ENCODE measurements at places on chromosomes 16 and 17.

GRCh38 chr17:65550075-65550662, 11.3 kb downstream of the AXIN2 start:
- H3K4me1 ChIP-seq, result no peaks in the 10 kb centered on the region
- no peaks in the 10 kb centered on the region for H3K36me3 ChIP-seq
- H3K4me3 ChIP-seq, result no peak overlapping the region
- H3K27ac ChIP-seq, result no peak overlapping the region
- H3K27me3 ChIP-seq, result no peaks in the 10 kb centered on the region

DNA sequence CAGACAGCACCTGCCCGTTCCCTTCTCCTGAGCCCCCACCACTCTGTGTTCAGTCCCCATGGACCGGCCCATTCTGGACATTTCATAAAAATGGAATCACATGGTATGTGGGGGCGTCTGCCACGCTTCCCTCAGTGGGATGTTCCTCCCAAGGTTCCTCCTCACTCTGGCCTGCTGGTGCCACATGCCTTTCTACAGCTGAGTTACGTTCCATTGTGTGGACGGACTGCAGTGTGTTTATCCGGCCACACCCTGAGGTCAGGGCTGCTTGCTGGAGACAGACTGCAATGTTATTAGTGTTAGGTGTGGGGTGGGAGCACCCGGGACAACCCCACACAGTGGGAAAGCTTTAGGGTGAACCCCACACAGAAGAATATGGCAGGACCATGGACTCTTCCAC, 5.9 kb upstream of the AATK start:
- H3K36me3 ChIP-seq, result no peaks in the 10 kb centered on the region
- no peaks in the 10 kb centered on the region for H3K27me3 ChIP-seq
- DNase-seq, result no peak
- no peaks in the 10 kb centered on the region for H3K4me1 ChIP-seq
- H3K27ac ChIP-seq, result no peak overlapping the region

DNA sequence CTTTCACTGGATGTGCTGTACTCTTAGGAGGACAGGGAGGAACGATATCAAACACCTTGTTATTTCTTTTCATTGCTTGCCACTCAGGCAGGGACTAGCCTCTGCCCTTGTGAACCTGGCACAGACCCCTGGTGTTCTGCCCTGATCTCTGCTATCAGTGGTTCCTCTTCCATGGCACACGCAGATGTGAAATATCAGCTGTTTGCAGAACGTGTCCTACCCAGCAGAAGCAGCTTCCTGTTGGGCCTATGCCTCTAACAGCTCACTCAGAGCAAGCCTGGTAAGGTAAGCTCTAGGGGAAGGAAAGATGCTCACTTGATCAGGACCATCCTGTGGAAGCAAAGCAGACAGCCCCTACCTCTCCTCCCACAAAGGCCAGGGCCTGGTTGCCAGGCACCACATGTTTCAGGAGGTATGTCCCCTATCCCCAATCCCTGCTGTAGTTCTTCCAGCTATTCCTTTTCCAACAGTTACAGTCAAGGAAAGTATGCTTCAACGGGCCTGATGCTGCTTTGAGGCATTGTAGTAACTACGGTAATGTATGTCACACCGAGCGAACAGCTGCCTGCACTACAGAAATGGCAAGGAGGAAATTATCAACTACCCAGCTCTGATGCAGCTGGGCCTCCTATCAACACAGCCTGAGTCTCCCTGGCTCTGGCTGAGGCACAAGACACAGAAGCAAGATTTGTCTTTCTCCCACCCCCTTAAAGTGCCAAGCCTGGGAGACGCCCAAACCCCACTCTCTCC, 41.3 kb upstream of the GFOD2 start:
- H3K27me3 ChIP-seq, result no peaks in the 10 kb centered on the region
- no peak overlapping the region for H3K4me3 ChIP-seq
- H3K36me3 ChIP-seq, result no peaks in the 10 kb centered on the region

DNA sequence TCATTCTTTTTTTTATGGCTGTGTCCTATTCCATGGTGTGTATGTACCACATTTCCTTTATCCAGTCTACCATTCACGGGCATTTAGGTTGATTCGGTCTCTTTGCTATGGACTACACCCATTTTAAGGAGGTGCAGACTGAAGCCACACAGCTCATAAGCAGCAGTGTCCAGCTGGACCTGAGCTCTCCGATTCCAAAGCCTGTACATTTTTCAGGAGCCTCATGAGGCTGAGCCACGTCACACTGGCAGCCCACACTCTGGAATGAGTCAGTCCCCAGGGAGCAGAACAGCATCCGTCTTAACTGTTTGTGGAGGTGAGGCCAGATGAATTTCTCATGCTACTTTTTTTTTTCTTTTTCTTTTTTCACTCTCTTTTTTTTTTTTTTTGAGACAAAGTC, 116.1 kb downstream of the C16orf95 start:
- no peaks in the 10 kb centered on the region for H3K36me3 ChIP-seq
- DNase-seq, result no peak
- H3K27ac ChIP-seq, result no peak overlapping the region

DNA sequence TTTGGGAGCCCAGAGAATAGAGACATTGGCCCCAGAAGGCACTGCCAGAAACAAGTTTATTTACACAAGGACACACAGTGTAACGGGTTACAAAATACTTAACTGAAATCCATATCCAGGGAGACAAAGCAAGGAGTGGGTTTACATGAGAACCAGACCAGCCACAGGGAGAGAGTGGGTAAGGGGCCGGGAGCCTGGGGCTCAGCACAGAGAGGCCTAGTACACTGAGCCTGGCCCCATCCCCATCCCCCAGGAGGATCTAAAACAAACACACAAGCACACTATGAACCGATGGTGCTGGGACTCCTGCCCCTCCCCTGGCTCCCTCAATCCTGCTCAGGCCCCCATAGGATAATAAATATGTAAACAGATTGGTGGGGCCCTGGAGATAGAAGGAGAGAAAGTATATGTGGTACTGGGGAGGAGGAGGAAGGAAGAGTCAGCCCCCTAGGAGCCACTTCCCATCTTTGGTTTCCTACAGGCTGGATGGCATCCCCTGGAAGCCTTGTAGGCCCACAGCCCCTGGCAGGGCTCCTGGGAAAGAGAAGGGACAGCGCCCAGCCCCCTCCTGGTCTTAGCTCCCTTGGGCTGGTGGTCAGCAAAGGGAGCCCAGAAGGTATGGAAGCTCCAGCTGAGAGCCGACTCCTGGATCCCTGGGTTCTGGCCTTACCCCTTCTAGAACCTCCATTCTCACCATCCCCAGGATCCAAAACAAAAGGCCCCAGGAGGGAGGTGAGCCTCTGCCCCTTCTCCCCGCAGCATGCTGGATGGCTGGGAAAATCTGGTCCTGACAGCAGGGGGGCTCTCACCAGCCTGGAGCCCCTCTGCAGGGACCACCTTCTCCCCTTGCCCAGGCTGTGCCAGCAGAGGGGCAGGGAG, 6.4 kb downstream of the G6PC3 start:
- peak overlapping the region; percentile 40 for H3K27ac ChIP-seq
- H3K36me3 ChIP-seq, result peaks cover 9% of the 10 kb centered on the region
- no peaks in the 10 kb centered on the region for H3K27me3 ChIP-seq
- H3K4me3 ChIP-seq, result no peak overlapping the region
- DNase-seq, result no peak
- H3K4me1 ChIP-seq, result no peaks in the 10 kb centered on the region

GRCh38 chr17:40203131-40203530, 16.0 kb upstream of the WIPF2 start:
- H3K4me3 ChIP-seq, result no peak overlapping the region
- H3K4me1 ChIP-seq, result no peaks in the 10 kb centered on the region
- H3K27me3 ChIP-seq, result no peaks in the 10 kb centered on the region
- DNase-seq, result no peak

DNA sequence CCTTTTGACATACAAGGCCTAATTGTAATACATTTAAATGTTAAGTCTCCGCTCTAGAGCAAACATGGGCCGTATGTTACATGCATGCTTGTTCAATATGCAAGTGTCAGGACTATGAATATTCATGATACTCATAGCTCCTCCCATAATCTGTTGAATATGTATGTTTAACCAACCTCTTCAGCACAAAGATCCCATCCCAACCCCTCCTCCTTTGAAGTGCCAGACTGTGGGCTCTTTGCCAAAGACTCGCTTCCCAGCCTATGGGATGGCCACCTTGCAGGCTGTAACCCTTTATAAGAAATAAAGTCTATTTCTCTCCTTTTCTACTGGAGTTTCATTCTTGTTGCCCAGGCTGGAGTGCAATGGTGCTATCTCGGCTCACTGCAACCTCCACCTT, 156.2 kb downstream of the ABCC12 start:
- no peaks in the 10 kb centered on the region for H3K36me3 ChIP-seq
- no peaks in the 10 kb centered on the region for H3K4me1 ChIP-seq
- H3K4me3 ChIP-seq, result no peak overlapping the region
- no peak for DNase-seq

- no peaks in the 10 kb centered on the region for H3K4me1 ChIP-seq
- no peak overlapping the region for H3K27ac ChIP-seq
- H3K36me3 ChIP-seq, result no peaks in the 10 kb centered on the region
Observed at GRCh38 chr17:78532311-78532710, 44.9 kb downstream of the DNAH17 start.

GRCh38 chr17:75584849-75585175, 2.8 kb upstream of the MYO15B start:
- no peak overlapping the region for H3K27ac ChIP-seq
- no peaks in the 10 kb centered on the region for H3K36me3 ChIP-seq
- H3K27me3 ChIP-seq, result no peaks in the 10 kb centered on the region
- H3K4me1 ChIP-seq, result no peaks in the 10 kb centered on the region

Data from breast epithelium (tissue), 4 donors.